ENCODE measurements at places on chromosomes 5 and 9. TPM values are rescaled to one million over a fixed set of nuclear protein-coding genes. Genes with fewer than 3 reads are reported as not detected.

- DNase-seq, result peak; percentile 51
Observed at GRCh38 chr9:129889941-129890717, 54.9 kb downstream of the USP20 start.

DNA sequence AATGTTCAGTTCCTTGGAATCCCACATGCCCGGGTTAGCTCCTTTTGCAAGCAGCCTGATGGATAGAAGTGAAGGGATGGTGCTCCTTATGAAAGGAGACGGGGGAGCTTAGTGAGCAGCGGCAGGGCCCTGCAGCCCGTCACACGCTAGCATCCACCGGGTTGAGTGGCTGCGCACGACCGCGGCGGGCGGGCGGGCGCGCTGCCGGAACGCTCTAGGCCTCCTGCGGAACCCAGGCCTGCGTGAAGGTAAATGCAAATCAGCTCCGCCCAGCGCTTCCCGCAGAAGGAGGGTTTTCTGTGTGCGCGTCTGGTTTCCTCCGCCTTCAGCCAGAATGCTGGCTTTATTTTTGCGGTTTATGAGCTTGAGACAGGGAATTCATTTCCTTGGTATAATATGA is 19.8 kb downstream of the IL12B start:
- DNase-seq, result peak; percentile 27

DNA sequence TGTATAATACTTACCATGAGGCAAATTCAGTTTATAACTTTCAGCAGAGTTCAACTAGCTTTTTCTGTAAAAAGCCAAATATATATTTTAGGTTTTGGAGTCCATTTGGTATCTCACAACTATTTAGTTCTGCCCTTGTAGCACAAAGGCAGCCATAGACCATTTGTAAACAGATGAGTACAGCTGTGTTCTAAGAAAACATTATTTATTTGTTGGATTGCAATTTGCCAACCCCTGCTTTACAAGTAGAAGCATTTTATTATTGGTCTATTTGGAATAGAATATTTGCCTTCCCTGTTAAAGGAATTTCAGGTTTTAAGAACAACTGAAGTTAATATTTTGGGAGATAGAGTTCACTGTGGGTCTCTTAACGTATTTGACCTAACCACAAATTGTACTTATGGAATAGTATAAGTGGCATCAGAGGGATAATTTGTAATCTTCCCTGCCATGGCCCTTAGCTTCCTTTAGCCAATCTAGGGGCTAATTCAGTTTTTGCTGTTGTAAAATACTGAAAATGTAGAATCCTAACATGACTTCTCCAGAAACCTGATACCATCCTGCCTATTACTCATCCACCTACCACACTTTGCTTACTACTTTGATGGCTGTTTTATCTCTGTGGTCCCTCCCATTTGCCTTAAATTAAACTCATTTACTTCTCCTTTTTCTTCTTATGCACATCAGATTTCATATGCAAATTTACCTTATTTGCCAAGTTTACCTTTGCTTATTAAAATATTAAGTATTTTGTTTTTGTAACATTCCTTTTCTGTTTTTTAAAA is 109.2 kb downstream of the DMXL1 start:
- DNase-seq, result no peak

GRCh38 chr5:150759334-150759583 is 442 bp upstream of the DCTN4 start:
- DNase-seq, result no peak

DNA sequence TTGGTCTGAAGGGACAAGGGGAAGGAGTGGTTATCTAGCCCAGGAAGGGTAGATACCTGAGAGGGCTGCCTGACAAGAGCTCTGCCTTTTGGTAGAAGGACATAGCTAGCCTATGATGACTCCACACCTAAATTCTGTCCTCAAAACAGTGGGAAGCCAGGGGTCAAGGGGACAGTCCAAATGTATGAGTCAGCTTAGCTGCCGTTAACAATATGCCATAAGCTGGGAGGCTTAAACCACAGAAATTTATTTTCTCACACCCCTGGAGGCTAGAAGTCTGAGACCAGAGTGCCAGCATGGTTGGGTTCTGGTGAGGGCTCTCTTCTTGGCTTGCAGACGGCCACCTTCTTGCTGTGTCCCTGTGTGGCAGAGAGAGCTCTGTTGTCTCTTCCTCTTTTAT is 306.4 kb downstream of the NTRK2 start:
- DNase-seq, result no peak

GRCh38 chr5:97009212-97009898 is 73.5 kb downstream of the LNPEP start:
- no peak for DNase-seq

MARVELD2 gene
- total RNA-seq, result 1.6 TPM

LHFPL2 gene
- total RNA-seq, result 2.5 TPM
